CD4-positive, alpha-beta T cell (primary cell): ENCODE measurements at places on chromosomes 12 and 14.
A peak's percentile ranks its signal among the peaks of the same experiment; 100 is the strongest.

DNA sequence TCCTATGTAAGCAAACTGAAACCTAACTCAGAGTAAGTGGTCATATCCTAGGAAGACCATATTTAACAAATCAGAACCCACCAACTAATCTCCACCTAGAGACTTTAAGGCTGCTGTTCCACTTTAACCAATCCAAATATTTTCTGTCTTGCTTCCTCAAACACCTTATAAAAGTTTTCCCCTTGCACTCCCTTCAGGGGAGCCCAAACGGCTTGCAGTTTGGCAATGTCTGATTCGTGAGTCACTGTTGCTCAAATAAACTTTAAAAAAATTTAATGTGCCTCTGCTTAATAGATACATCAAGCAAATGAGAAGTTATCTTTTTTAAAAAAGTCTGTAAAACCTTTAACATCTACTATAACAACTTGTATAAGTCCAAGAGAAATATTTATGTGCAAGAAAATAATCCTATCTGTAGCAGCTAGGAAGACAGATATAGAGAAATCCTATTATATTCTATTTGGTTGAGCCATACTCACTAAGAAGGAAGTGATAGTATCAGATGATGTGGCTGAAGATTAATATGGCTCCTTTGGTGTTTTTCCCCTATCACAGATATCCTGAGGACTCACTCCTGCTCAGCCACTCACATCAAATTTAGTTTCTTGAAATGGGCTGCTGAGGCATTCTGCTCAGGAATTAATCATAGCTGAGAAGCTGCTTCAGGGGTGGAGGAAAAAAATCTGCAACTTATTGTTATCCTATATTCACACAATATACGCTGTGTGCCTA, 65.1 kb upstream of the DUSP6 start:
- DNase-seq = no peak

DNA sequence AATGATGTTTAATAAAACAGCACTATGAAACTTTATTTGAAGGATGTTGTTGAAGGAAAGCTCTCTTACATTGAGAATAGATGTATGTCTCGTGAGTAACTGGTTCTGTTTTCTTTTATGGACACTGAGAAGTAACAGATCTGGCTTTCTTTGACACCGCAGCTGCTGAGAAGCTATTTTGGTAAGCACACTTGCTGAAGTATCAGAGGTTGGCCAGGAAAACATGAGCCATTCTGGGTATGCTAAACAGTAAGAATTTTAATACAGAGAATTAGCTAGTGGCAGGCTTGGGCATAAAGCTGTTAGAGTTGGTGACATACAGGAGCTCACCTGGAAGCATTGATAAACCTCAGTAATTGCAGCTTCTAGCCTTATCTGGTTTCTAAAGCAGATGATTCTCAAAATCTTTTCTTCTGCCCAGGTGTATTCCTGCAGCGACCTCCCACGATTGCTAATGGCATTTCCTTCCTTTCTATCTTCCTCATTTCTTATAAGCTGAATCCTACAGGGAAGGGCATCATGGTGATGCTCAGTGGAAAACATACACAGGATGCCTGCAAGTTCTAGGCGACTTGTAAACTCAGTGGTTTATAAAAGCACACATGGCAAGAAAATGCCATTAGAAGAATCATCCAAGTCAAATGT, 291.6 kb upstream of the SLC16A7 start:
- DNase-seq = no peak

DNA sequence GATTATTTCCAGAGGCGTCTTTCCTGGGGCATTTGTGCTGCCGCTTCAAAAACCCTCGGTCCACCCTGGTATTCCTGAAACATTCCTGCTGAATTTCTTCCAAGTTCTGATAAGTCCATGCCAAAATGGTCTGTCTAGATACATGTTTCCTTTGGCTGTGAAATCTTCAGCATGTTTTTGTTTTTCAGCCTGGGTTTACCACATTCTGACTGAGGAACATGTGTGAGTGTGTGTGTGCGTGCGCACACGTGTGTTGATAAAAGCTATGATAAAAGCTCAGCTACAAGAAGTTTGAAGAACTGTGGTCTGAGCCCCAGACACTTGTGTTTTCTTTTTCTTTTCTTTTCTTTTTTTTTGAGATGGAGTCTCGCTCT, 22.4 kb downstream of the ANKRD9 start:
- DNase-seq = no peak

GRCh38 chr12:60075091-60075490, 479.3 kb downstream of the SLC16A7 start:
- no peak for DNase-seq

DNA sequence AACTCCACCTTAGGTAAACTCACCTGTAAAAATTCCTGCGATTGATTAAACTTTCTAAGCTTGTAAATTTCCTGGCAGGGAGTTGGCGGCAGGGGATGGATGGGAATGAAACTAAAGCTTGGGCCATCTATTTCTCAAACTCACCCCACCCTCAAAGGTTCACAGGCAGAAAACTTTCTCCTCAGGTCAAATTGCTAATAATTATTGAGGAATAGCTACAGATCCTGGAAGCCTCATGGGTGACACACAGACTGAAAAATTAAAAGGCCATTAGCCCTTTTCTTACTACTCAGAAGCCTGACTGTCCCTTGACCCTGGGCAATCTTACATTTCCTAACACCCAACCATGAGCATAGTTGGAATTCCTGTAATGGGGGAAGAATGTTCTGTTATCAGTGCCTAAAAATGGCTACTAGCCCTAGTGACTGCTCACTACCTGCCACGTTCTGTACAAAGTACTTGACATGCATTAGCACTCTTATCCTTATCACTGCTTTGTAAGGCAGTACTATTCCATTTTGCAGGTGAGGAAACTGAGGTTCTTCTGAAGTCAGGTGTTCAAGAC, 12.4 kb upstream of the SYNDIG1L start:
- no peak for DNase-seq

GRCh38 chr12:5522432-5523335, 90.8 kb downstream of the NTF3 start:
- DNase-seq = no peak

DNA sequence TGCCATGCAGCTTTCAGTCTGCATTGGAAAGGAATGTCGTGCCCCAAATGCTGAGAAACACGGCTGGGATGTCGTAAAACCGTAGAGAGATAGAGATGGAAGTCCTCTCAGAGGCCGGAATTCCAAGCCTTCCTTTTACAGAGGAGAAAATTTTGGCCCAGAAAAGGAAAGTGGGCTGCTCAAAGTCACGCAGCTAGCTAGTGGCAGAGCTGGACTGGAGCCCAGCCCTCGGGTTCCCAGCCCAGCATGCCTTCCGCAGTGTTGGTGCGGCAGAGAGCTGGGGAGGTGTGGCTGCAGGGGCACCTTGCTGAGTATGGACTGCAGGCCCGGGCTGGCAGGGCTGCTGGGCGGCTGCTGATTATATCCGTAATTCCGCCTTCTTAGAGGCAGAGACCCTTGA, 50.3 kb downstream of the KCNA1 start:
- DNase-seq = no peak

GRCh38 chr12:80567401-80567800, 123.4 kb downstream of the PTPRQ start:
- DNase-seq = no peak

DNA sequence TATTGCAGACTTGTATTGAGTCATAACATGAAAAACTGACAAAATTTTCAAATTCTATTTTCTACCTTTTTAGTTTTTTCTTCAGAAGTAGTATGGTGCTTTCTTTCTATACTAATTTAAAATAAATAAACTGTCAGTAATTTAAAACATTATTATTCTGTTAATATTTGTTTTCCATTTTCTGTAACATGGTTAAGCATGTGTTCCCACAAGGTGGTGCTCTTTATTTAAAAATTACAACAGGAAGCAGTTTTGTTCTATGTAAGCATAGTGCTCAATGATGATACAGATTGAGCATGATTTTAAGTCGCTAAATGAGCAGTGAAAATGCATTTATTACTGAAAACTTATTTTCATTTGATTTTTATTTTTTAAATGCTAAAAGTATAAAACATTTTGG, 114.6 kb downstream of the PPFIA2 start:
- peak; percentile 64 for DNase-seq

- DNase-seq = peak; percentile 64
Observed at GRCh38 chr14:23120541-23121251, 1.6 kb upstream of the CEBPE start.

DNA sequence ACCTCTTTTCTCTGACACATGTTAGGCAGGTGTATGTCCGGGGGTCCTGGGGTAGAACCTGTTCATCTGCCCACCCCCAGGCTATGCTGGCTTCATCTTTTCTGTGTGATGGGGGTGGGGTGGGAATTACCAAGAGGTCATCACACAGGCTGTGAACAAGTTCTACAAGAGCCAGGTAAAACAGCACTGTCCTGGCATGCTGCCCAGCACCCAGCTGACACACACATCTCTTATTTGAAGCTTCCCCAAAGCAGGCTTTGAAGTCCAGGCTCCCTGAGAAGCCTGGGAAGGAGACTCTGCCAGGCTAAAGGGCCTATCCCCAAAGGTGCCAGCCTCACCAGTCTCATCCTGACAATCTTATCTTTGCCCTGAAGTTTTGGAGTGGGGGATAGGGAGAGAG, 141.1 kb downstream of the ALG10 start:
- no peak for DNase-seq

GRCh38 chr12:81758421-81759189, 545 bp downstream of the PPFIA2 start:
- no peak for DNase-seq

DNA sequence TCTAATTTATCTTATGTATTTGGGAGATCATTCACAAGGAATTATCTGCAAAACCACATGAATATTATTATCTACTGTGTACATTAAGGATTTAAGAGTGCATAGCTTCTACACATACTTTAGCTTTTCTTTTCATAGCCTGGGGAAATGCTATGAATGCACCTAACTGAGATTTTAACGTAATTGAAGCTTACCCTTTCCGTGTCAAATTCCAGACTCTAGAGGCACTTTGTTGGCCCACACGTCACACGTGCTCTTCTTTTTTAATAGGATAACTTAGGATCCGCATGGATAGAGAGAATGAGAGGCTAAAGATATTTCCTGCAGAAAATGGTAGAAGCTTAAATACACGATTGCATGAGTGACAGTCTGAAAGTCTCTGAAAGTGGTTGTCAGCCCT, 481.1 kb downstream of the PCNX1 start:
- no peak for DNase-seq

GRCh38 chr12:43675048-43675904, 83.3 kb downstream of the PUS7L start:
- DNase-seq = no peak

GRCh38 chr12:130212384-130212989, 50.2 kb downstream of the FZD10 start:
- DNase-seq = no peak

DNA sequence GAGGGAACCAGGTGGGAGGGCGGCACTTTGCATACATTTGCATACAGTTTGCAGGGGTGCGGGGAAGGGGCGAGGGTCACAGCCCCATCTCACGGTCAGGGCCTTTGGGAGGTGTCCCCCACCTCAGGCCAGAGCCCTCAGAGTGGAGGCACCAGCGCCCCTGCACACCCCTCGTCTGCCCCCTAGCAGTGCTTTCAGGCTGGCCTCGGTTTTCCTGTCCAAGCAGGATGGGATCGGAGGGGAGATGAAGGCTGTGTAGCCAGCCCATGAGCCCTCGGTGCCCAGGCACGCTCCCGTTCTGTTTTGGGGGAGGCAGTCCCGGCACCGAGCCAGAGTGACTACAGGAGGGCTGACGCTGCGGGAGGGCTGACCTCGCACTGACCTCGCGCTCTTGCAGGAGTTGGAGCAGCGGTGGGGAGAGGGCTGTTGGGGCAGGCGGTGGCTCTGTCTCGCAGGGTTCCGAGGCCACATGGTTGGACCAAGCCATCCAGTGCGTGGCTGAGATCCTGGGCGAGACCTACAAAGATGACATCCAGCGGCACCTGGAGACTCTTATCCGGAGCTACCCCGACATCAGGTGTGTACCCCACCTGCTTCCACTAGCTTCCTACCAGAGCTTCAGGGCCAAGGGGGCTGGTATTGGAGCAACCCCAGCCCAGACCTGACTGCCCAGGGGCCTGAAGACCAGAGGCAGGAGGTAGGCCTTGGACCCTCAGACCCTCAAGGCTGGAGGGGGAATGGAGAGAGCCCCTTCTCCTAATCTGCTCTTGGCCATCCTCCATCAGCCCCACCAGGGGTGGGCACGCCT, 13.6 kb downstream of the EXOC3L4 start:
- DNase-seq = no peak

DNA sequence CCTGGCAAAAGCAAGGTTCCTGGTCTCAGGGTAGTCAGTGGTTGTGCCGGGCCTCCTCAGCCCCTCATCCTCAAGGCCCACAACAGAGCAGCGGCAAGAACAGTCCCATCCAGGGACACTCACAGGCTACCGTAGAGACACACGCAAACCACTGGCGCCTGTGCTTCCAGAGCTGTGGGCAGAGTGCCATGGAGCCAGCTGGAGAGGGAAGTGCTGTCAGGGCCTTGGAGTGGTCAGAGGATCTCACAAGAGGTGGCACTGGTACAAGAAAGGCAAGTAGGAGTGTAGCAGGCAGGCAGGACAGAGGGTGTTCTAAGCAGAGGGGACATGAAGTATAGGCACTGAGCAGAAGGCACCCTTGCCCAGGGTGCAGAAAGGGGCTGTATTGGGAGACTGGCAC, 34.6 kb downstream of the ANKRD9 start:
- DNase-seq = no peak

GRCh38 chr14:26606729-26607312, 9.0 kb upstream of the NOVA1 start:
- DNase-seq = no peak

DNA sequence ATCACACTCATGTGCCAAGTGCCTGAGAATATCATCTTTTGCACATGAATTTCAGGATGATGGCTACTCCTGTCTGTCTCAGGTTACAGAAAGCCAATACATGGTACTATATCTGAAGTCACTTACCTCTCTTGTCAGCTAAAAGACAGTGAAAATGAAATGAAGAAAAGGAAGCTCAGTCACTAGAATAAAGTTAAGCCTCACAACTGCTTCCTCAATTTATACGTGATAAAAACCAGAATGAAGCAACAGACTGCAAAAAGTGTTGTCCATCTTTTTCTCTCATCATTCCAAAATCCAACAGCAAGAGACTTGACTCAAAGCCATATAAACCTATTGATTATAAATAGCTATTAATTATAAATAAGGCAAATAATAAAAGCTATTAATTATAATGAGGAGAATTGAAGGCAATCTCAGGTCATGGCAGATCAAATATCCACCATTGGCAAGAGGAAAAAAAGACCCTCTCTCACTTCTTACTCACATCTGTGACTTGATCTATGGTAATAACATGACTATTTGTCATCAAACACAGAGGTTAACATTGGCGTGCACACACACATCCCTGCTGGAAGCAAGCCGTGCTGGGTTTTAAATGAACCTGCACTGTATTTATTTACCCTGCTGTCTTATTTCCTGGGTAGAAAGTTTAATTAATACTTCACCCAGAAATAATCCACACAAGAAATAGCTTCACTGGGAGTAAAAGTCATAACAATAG, 10.0 kb downstream of the NIN start:
- DNase-seq = no peak

DNA sequence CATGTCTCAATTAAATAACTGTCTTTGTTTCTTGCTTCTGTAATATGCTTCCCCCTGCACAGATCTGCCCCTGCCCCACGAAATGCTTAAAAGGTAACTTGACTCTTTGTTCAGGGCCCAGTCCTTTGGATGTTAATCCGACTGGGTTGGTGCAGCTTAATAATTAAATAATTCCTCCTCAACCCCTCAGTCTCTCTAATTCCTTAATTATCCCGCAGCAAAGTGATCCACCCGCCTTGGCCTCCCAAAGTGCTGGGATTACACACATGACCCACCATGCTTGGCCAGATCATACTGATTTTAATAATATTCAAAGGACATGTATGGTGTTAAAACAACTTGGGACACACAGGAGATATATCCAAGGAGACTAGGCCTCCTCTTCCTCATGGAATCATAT, 18.2 kb upstream of the ANAPC7 start:
- no peak for DNase-seq
